Activated naive CD4-positive, alpha-beta T cell treated with anti-CD3 and anti-CD28 coated beads, Interleukin-2, amount 50 U/mL, for 72 hours (primary cell): ENCODE measurements at places on chromosomes 4 and X.

- DNase-seq = no peak
These were observed 6.4 kb upstream of the BRWD3 start for GRCh38 chrX:80816051-80816450.

DNA sequence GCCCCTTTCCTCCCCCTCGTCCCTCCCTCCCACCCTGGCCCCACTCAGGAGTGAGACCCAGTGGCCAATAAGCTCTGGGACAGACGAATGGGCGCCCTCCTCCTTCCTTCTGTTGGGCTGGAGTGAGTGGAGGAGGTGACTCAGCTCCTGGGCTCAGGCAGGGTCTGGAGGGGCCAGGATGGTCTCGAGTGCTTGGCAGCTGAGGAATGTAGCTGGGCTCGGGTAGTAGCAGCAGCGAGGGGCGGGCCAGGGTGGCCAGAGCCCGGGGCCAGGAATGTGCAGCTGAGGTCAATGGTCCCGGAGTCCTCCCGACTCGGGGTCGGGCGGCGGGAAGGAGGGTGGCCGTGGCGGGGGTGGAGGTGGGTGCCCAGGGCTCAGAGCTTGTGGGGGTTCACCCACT lies 15.0 kb downstream of the G6PD start:
- DNase-seq = no peak

- DNase-seq = no peak
These were observed 10.6 kb downstream of the FAM184B start for GRCh38 chr4:17770845-17771244.

GRCh38 chrX:3541336-3541735 lies 172.1 kb downstream of the PRKX start:
- no peak for DNase-seq

DNA sequence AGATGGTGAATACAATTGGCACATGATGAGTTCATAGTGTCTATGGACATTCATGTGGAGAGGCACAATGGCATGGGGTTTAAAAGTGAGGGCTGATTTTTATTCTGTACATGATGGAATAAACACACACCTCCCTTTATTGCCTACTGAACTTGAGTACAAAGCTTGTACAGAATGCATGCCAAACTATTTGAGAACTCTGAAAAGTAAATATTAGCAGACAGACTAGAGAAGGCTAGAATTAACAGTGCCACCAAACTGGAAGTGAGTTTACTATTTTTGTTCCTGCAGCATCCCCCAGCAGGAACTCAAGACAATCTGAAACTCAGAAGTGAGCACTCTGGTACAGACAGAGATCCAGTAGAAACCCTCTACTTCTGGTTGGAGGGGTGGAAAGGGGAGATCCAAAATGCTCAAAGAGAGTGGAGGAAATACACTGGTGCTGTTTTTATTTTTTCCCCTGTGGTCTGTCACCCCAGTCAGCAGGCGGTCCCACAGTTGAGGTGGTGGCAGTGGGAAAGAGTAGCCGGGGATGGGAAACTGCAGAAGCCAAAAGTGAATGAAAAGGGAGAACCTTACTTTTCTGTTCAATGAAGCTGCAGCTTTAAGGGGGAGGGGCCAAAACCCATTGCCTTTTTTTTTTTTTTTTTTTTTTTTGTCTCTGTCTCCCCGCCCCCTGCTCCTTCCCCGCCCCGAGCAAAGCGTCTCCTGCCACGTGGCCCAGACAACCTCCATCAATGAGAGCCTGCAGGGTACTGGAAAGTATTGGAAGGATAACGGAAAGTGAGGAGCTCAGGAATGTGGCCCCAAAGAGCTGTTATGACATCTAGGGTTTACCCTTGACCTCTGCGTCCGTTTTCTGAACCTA lies 20.5 kb downstream of the AKAP4 start:
- no peak for DNase-seq

GRCh38 chr4:786074-786741 lies 39.7 kb downstream of the CPLX1 start:
- no peak for DNase-seq

GRCh38 chr4:60313611-60314178 lies 886.4 kb upstream of the ADGRL3 start:
- DNase-seq = no peak

GRCh38 chr4:52641854-52642563 lies 17.1 kb downstream of the USP46 start:
- DNase-seq = no peak

GRCh38 chr4:101670897-101671296 lies 119.6 kb upstream of the BANK1 start:
- no peak for DNase-seq

- DNase-seq = no peak
These were observed 516.3 kb downstream of the BCOR start for GRCh38 chrX:39581411-39581810.

GRCh38 chrX:48465336-48465933 lies 4.6 kb downstream of the SLC38A5 start:
- no peak for DNase-seq

DNA sequence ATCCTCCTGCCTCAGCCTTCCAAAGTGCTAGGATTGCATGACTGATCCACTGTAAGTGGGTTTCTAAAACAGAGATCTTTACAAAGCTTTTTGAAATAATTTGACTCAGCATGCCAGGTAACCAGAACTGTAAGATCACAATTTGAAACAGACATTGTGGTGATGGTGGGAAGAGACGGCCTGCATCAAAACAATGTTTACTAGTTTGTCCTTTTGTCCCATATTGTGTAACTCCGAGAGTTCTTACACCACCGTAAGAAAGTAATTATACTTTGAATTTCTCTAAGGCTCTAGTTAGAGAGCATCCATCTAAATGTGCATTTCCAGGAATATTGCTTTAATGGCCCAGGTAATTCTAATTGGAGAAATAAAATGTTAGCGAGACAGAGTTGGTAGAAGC lies 594 bp upstream of the ARHGAP24 start:
- no peak for DNase-seq

- DNase-seq = no peak
These were observed 2.6 kb downstream of the POLA1 start for GRCh38 chrX:24696294-24696693.

DNA sequence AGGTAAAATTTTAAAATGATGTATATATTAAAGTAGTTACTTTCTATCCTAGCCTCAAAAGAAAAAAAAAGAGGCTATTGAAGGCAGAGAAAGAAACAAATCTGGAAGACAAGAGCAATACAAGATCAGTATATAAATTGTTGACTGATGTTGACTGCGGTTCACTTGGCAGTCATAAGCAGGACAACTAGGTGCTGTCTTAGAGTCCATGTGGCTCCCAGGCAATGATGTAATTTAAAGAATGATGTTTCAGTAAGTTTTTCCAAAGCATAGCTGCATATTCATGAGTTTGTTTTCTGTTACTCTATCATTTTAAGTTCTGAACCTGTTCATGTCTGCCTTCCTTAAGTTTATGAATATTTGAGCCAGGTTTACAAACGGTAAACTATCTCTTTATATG lies 630.2 kb downstream of the FAT4 start:
- no peak for DNase-seq

DNA sequence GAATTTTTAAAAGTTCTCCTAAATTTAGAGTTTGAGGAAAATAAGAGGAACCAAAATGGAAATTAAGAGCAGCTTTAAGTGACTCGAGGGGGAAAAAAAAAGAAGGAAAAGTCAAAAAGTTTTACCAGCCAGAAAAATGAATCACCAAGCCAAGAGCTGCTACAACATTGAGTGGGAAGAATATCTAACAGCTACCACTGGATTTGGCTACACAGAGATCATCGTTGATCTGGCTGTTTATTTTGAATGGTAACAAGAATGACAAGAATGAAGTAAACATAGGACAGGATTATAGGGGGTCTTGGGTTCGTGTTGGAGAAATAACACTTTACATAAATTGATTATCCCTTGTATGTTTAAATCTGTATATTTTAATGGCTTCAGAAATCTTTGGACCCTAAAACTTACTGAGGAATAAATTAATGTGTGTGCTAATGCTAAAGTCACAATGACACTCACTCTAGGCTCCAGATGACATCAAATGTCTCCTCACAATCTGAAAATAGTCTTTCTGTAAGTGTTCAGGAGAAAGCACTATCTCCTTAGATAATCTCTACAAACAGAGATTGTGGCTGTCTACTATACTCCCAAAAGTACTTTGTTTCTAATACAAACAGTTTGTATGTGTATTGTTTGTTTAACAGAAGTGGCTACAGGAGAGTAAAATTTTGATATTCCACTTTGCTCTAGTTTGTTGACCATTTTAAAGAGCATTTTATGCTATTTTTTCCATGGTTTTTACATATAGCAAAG lies 3.1 kb upstream of the CSN3 start:
- DNase-seq = no peak

DNA sequence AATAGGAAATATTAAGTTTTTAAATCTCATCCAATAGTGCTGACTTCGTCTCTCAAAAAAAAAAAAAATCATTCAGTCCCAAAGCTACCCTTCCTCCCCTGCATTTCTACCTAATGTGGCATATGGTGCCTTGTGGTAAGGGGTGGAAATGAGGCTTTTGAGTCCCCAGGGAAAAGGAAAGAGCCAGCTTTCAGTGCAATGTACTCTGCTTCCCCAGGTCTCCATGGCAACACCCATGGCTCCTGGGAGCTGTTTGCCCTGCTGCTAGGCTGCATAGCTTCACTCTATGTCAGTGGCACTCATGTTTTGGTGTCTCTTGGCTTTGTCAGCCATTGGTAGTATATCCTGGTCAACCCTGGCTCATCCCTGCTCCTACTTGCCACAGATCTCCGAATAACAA lies 175.9 kb downstream of the SLC39A8 start:
- DNase-seq = no peak

DNA sequence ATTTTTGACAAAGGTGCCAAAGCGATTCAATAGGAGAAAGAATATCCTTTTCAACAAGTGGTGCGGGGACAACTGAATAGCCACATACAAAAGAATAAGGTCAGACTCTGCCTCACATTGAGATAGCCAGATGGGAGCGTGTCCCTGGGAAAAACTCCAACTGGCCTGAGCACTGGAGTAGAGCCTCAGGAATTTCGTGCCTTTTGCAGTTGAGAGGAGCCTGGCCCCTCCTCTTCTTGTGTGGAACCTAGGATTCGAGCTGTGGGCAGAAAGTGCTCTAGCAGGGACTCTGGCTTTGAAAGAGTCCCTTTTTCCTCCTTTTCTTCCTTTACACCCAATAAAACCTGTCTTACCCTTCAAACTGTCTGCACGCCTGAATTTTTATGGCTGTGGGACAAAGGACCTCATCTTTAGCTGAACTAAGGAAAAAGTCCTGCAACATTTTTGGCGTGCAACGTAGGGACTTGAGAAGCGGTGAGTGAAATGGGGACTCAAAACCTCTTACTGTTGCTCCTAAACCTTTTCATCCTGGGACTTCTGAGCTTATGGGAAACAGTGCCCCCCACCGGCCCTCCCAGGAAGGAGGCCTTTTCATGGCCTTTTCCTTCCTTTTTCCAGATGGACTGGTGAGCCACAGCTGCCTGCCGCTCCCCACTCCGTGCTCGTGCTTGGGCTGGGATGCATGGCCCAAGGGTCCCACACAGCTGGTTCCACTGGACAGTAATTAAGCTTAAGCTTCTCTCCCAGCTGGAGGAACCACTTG lies 68.6 kb downstream of the BMP15 start:
- DNase-seq = no peak

- DNase-seq = no peak
These were observed 113.4 kb downstream of the ANTXR2 start for GRCh38 chr4:79959652-79960051.

GRCh38 chr4:142815834-142816233 lies 30.3 kb downstream of the INPP4B start:
- DNase-seq = peak; percentile 43

DNA sequence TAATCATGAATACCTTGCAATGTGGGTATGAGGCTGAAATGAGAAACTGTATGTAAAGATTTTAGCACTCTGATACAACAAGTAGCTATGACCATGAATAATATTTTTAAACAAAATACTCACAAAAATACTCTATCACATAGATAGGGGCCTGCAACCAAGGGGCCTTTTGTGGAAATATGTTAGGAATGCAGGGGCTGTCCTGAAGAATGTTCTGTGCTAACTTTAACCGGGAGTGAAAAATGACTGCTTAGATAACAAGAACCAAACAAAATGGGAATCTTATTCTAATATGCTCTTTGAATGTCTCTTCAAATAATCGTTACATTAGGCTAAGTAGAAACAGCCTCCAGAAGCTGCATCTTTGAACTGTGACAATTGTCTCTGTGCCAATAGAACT lies 37.9 kb upstream of the GYPA start:
- no peak for DNase-seq

GRCh38 chrX:18755651-18756050 lies 48.2 kb downstream of the PPEF1 start:
- no peak for DNase-seq

GRCh38 chr4:25723409-25723808 lies 67.8 kb downstream of the SLC34A2 start:
- DNase-seq = no peak

- no peak for DNase-seq
These were observed 36.7 kb upstream of the STS start for GRCh38 chrX:7110821-7111276.

GRCh38 chrX:131237363-131237762 lies 51.7 kb downstream of the IGSF1 start:
- no peak for DNase-seq

- no peak for DNase-seq
These were observed 19.4 kb upstream of the SLC25A6 start for GRCh38 chrX:1411326-1411725.

GRCh38 chr4:166146806-166147540 lies 273.9 kb downstream of the TLL1 start:
- DNase-seq = no peak

DNA sequence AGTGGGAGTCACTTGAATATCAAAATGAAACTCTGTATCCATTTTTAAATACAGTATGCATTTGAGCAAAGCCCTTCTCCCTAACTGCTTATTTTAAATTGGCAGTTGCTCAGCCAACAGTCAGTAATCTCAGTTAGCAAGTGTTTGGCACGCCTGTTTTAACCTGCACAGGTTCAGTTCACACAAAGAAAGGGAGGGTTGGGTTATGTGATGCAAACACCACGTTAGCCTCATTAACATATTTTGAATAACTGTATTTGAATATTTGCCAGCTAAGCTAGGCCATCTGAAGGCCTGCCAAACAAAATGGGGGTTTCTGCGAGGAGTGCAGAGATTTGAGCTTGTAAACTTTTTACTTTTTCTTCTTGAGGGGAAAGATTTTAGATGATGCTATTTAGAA lies 19.8 kb downstream of the GAB1 start:
- no peak for DNase-seq

- no peak for DNase-seq
These were observed 223.9 kb upstream of the EPHA5 start for GRCh38 chr4:65893957-65894755.

GRCh38 chr4:7460566-7460965 lies 25.8 kb upstream of the PSAPL1 start:
- DNase-seq = no peak

- no peak for DNase-seq
These were observed 68.0 kb downstream of the PPEF2 start for GRCh38 chr4:75834095-75834771.

DNA sequence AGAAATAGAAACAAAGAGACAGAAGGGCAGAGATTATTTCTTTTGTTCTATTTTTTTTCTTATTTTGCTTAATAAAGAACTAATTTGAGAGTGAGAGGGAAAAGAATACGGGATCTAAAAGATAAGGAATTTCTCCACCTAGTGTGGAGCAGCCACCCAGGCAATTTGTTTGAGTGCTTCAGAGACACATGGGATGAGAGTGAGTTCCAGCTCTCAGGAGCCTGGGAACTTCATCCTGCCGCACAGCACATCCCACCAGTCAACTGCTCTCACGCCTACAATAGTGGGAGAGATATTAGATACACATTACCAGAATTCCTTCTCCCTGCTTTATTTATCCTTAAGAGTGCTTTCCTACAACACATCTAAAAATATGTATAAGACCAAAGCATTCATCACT lies 946.4 kb downstream of the PDHA2 start:
- DNase-seq = no peak

- no peak for DNase-seq
These were observed 51.0 kb upstream of the ENPP6 start for GRCh38 chr4:184268584-184269160.
